ENCODE measurements at places on chromosomes 12 and 14.

GRCh38 chr12:94550964-94551363 is 91.3 kb upstream of the CEP83 start:
- H3K4me1 ChIP-seq: no peaks in the 10 kb centered on the region
- peaks cover 2% of the 10 kb centered on the region for H3K27me3 ChIP-seq
- H3K4me3 ChIP-seq: no peak overlapping the region
- H3K27ac ChIP-seq: no peak overlapping the region
- H3K36me3 ChIP-seq: no peaks in the 10 kb centered on the region
- DNase-seq: no peak

DNA sequence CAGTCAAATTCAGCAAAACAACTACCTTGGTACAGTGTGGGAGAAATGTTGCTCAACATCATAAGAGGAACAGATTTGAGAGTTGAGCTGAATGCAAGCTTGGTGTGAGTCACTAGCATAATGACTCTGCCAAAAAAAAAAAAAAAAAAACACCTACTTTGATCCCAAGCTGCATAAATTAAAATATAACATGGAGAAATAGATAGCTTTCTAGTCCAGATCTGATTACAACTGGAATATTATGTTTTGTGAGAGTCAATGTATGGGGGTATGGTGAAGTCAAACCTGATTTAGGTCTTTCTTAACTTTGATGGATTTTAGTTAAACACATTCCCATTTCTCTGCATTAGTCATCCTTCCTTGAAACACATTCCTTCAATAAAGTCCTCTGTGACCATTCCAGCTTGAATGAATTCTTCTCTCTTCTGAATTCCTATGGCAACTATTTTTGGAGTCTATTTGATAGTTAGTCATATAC is 188.1 kb downstream of the SLC5A8 start:
- no peak for DNase-seq
- H3K4me3 ChIP-seq: no peak overlapping the region
- no peaks in the 10 kb centered on the region for H3K36me3 ChIP-seq

DNA sequence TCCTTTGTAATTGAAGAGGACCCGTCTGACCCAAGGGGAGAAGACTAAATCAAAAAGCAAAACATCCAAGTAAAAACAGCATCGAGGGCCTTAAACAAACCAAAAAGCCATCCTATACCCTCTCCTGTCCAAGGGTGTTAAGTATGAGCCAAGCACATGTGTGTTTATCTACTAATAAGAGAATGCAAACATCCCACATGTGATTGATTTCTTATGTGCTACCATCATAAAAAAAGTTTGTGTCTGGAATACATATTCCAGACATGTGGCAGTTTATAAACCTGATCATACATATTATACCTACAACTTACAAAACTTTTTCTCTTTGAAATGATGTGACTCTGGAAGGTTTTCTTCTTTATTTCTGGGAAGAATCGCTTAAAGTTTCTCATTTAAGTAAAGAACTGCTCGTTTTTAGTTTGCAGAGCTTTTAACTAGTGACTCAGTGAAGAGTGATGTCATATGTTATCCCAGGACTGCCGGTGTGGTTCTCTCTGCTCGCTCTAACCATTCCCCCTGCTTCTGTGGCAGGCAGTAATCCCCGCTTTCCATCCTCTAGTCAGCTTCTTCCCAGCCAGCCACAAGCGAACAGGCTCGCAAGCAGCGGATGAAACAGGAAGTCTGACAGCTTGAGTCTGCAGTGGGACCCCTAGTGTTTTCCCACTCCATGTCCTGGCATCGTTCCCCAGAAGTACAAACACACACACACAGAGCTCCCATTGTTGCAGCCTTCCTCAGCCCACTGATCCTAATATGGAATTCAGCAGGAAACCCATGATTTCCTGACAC is 431 bp upstream of the RHOJ start:
- no peaks in the 10 kb centered on the region for H3K4me1 ChIP-seq
- H3K27ac ChIP-seq: no peak overlapping the region
- DNase-seq: no peak
- H3K4me3 ChIP-seq: no peak overlapping the region
- H3K36me3 ChIP-seq: no peaks in the 10 kb centered on the region

DNA sequence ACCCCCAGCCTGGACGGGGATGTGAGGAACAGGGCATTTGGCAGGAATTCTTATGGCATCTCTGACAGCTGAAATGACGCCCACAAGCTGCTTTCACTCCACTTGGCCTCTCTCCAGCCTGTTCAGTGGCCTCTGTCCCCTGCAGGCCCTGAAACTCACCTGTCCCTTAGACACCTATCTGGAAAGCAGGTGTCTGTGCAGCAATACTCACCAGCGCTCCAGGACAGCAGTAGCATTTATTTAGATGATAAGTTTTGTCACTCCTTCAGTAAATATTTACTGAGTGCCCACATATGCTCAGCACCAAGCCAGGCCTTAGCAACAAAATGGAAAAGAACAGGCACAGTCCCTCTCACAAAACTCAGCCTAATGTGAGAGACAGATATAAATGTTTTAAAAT is 311.1 kb upstream of the FKBP4 start:
- no peak for DNase-seq
- no peaks in the 10 kb centered on the region for H3K27me3 ChIP-seq
- no peaks in the 10 kb centered on the region for H3K4me1 ChIP-seq
- H3K4me3 ChIP-seq: no peak overlapping the region
- no peak overlapping the region for H3K27ac ChIP-seq

- H3K36me3 ChIP-seq: no peaks in the 10 kb centered on the region
- H3K27me3 ChIP-seq: no peaks in the 10 kb centered on the region
- DNase-seq: no peak
- H3K4me3 ChIP-seq: no peak overlapping the region
Measured at GRCh38 chr12:25253371-25254068, 2.8 kb upstream of the KRAS start.

- no peak overlapping the region for H3K4me3 ChIP-seq
- no peaks in the 10 kb centered on the region for H3K4me1 ChIP-seq
- no peaks in the 10 kb centered on the region for H3K36me3 ChIP-seq
Measured at GRCh38 chr12:53427905-53428594, 4.4 kb downstream of the AMHR2 start.

- peaks cover 4% of the 10 kb centered on the region for H3K4me1 ChIP-seq
- DNase-seq: no peak
- no peaks in the 10 kb centered on the region for H3K36me3 ChIP-seq
- H3K27ac ChIP-seq: no peak overlapping the region
- H3K27me3 ChIP-seq: no peaks in the 10 kb centered on the region
Measured at GRCh38 chr14:91040545-91040944, 19.9 kb downstream of the RPS6KA5 start.

- no peaks in the 10 kb centered on the region for H3K27me3 ChIP-seq
- DNase-seq: no peak
- H3K27ac ChIP-seq: no peak overlapping the region
- no peaks in the 10 kb centered on the region for H3K36me3 ChIP-seq
Measured at GRCh38 chr12:64560396-64561301, 49.6 kb upstream of the RASSF3 start.

Data from CD4-positive, alpha-beta T cell (primary cell).